Eye (tissue), 1 donor: ENCODE measurements at places on chromosomes 11 and 22.

DNA sequence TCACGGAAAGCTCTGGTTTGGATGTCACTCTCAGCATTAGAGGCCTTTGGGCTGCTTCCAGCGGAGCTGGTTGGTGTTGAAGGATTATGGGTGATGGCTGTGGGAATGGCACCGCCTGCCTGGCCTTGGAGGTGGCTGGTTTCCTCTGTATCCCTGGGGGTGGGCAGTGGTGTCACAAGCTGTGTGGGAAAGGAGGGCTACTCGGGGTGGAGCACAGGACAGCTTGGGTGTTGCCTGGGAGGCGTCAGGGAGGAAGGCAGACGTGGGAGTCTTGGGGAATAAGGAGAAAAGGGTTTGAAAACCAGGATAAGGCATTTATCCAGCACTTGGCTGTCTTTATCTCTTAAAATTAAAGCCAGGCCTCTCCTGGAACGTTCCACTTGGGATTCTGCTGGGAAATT, 71.8 kb downstream of the ADAMTS15 start:
- DNase-seq, result peak; percentile 37

- peak; percentile 43 for DNase-seq
Observed at GRCh38 chr22:29313576-29314466, 1.7 kb downstream of the RASL10A start.

DNA sequence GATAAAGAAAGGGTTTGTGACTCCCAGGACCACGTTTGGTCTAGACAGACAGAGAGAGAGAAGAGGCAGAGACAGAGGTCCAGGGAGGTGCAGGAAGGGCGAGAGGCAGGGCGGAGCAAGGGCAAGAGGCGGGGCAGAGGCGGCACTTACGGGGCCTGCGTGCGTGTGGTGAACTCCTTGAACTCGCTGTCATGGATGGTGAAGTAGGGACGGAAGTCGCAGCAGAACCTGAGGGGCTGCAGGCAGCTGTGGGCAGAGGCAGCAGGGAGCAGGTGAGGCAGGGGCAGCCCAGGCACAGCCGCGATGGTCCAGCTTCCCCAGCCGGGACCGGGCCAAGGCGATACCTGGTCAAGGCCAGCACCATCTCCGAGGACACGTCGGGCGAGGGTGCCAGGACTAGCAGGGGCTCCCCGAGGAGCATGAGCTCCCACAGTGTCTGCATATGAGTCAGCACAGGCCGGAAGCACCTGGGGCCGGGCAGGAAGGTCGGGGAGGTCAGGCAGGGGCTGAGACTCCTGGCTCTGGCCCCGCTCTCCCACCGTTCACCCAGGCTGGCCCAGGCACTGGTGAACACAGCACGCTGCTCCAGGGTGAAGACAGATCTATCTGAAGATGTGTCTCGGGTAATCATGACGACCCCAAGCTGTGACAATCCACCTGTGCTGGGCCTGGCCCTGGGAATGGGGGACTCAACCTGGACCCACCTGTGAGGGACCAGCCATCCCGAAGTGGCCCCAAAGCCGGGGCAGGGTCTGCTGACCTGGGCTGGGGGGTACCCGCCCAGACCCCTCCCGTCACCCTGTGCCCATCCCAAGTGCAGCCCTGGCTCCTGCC, 7.2 kb upstream of the PLXNB2 start:
- no peak for DNase-seq

DNA sequence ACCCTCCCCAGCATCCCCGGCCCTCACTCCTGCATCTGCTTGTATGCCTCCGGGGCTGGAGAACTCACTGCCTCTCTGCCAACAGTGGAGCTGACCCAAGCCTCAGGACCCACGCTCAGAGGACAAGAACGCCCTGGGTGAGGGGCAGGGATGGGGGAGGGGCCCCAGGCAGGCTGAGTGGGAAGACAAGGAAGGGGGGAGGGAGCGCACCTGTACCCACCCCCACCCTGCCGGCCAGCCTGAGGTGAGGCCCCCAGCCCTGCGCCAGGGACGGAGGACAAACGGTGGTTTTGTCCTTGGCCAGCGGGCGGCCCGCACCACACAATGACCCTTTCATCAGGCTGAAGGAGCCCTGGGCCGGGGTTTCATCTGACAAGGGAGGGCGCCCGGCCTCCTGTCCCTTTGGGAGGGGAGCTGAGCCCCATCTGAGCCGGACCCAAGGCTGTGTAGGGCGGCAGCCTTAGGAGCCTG, 10.0 kb downstream of the WNT7B start:
- DNase-seq, result no peak

DNA sequence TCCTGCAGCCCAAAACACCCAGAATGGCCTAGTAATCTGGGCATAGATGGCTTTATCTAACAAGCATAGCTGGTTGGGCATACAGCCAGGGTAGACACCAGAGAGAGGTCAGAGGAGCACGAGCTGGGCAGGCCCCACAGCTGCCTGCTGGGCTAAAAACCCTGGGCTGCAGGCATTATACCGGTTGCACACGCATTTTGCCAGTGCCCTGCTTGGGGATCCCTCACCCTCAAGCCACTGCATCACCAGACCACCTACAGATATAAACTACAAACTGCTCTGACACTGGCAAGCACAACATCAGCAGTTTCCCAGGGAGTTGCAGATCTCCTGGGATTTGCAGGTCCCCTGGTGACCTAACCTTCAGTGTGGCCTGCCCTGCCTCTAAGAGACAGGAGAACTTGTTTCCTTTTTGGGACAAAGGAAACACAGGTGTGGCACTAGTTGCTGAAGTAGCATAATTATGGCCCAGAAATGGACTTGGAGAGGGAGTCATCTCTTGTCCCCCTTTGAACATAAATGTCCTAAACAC, 79.1 kb upstream of the SC5D start:
- DNase-seq, result no peak

GRCh38 chr22:44192098-44192815, 11.5 kb downstream of the PARVG start:
- DNase-seq, result no peak

DNA sequence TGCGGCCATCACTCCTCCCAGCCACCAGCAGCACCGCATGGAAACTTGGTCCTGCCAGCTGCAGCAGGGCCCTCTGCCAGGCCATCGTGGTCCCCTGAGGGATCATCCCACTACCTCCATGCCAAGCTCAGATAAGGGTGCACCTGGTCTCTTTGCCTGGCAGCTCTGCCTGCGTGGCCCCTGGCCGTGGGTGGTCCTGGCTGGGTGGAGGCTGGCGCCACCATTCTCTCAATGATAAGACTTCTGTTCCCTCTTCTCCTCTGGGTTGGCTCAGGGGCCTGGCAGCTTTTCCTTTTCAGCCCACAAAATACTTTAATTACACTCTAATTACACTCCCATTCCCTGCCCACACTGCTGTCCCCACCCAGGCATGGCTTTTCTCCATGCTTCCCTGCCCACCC, 26.8 kb upstream of the TSKU start:
- no peak for DNase-seq

- no peak for DNase-seq
Observed at GRCh38 chr11:131666617-131667016, 296.2 kb downstream of the NTM start.

GRCh38 chr11:65468874-65469333, 29.9 kb upstream of the MALAT1 start:
- no peak for DNase-seq

DNA sequence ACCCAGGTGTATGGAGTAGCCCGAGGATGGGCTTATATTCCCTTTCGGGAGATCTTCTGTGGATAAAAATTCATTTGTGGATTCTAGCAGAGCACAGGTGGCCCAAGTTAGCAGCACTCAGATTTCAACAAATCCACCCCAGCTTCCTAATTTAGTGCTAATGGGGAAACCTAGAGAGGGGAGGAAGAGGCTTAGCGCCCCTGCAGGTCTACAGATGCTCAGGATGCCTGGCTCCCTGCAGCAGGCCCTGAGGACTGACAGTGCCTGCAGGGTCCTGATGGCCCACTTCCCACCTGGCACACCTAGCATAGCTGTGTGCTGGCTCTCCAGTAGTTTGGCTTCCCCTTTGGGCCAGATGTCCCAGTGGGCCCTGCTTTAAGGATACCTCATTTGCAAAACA, 6.5 kb downstream of the DGAT2 start:
- DNase-seq, result no peak

DNA sequence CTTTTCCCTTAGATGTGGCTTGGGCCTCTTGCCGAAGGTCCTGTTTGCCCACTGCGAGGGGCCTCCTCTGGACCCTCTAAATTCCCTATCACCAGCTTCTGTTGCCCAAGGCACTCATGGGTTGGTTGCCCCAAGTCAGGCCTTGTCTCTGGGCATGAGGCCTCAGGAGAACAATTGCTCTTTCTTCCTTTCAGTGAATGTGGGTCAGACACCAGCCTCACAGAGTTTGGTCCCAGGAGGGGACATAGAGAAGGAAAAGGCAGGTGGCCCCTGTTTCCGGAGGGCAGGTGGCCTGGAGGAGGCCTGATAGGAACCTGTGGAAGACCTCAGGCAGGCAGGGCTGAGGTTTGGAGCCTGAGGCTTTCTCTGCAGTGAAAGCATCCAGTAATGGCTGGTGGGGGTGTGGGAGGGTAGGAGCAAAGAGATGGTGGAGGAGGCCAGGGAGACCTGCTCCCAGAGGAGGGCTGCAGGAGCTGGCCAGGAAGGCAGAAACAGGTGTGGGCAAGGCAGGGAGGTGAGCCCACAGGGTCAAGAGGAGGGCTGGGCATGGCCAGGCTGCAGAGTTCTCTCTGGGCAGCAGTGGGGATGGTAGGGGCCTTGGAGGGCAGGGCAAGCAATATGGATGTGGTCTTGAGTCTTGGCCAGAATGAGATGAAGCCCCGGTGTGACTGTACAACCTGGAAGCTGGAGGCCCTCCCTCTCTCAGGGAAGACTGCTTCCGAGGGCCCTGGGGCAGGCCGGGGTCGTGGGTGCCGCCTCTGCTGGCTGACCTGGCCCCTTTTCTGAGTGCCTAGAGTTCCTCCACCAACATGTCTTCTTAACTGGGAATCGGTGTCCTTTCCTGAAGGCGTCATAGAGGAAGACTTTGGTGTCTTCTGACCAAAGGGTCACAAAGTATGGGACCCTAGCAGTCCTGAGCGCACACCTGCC, 28.0 kb upstream of the LMO1 start:
- DNase-seq, result peak; percentile 52

DNA sequence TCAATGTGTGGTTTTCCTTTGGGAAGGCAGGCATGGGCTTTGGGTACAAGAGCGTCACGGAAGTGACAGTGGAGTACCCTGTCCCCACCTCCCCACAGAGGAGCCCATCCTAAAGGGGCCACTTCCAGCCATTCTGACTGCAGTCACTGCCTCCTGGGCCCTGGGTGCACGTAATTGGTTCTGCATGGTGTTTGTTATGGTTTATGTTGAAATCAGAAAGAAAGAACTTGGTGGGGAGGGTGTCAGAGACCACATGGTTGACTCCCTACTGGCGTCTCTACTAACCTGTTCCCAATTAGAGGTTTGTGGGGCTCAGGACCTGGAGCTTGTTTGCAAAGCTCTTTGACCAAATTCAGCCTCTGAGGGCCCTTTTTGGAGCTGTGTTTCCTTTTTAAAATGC, 40.8 kb downstream of the RIBC2 start:
- peak; percentile 51 for DNase-seq

DNA sequence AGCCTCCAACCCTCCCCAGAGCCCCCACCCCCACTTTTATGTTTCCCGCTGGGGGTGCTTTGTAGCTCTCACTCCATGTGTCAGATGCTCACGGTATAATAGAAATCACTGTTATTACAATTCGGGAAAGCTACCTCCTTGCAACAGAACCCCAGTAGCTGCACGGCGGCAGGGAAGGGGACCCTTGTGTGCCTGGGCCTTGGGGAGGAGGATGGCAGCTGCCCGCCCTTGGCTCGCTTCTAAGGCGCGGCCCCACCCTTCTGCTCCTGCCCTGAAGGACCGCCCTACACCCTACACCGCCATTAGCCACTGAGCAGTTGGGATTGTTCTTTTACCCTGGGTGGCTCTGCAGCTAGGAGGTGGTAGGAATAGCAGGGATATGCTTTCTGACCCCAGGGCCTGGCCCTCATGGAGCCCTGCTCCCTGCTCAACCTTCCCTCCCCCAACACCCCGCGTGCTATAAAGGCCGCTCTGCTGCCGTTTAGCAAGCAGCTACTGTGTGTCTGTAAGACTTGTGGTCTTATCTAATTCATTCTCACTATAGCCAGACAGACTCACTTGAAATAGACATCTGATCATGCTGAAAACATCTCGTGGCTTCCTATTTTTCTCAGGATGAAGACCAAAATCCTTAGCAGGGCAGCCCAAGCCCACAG, 219.7 kb downstream of the CEP164 start:
- no peak for DNase-seq

DNA sequence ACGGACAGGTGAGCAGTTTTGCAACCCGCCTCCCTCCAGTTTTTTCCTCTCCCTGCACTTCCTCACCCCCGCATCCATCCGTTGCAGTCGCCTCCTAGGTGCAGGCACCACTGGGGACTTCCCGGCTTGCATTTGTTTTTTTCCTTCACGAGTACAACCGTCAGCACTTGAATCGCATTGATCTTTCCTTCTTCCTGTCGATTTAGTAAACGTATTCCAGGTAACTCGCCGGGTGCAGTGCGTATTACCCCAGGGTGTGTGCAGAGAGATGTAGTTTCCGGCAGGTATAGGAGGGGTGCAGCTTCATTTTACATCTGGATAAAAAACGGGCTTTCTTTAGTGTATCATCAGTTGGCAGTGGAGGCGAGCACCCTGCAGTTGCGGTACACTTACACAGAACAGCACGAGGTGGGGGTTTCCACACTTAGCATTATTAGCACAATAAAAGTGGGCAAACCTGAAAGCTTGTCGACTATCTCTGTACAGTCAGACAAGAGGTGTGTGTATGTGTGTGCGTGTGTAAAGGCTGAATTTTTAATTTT, at the start of gene SORL1-AS1:
TSS of gene SORL1-AS1 (minus strand) at position 359 of the 542 bp plus-strand sequence.
- peak; percentile 76 for DNase-seq

- DNase-seq, result peak; percentile 31
Observed at GRCh38 chr22:48827268-48827846, 1000.3 kb downstream of the BRD1 start.

- no peak for DNase-seq
Observed at GRCh38 chr11:121253951-121254350, 38.6 kb upstream of the SC5D start.

DNA sequence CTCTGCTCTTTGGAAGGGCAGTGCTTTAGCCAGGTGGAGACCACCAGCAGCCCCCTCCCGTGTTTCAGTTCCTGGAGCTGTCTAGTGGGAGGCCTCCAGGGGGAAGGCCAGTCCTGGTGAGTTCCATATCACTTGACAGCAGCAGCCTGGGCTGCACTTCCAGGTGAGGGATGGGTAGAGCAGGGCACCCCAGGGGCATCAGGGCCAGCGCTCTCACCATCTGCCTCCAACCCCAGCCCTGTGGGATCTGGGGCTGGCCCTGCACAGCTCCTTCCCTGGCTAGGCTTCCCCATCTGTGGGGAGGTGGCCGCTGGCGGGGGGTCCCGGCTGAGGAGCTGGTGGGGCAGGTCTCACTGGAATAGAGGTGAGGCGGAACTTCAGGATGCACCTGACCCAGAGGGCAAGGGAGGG, 60.5 kb downstream of the MORC2 start:
- DNase-seq, result no peak

DNA sequence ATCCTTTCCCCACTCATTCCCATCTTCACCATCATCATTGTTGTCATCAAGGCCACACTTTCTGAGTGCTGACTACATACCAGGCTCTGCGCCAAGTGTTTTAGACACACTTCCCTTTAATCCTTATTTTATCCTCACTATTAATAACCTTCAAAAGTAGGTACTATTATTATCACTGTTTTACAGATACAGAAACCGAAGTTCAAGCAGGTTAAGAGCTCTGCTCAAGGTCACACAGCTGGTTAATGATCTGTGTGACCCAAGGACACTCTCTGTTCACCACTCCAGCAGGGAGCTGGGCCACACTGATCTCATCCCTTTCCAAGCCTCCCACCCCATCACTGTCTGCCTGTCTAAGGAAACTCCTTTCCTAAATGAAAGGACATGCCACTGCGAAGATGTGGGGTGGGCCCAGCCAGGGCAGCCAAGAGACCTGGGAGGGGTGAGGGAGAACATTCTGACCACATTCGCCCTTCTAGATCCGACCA, 17.2 kb upstream of the TSKU start:
- no peak for DNase-seq

- DNase-seq, result no peak
Observed at GRCh38 chr11:89495951-89496350, 4.8 kb upstream of the NOX4 start.
